ENCODE measurements at places on chromosomes 13 and 19. TPM values are rescaled to one million over a fixed set of nuclear protein-coding genes. Genes with fewer than 3 reads are reported as not detected.
A peak's percentile ranks its signal among the peaks of the same experiment; 100 is the strongest.

ZNF324 gene
- total RNA-seq: 14.7 TPM

NUFIP1 gene
- 9.3 TPM for total RNA-seq

CEACAM20 gene
- total RNA-seq: not detected

PSG3 gene
- total RNA-seq: not detected

ERICH6B gene
- not detected for total RNA-seq

INSL3 gene
- not detected for total RNA-seq

ERFL gene
- total RNA-seq: 0.36 TPM

SWSAP1 gene
- 4.3 TPM for total RNA-seq

DLL3 gene
- not detected for total RNA-seq

FGF14 gene
- 0.68 TPM for total RNA-seq

KCNN4 gene
- 69.2 TPM for total RNA-seq

SHISA7 gene
- not detected for total RNA-seq

- DNase-seq: no peak
These were observed 12.3 kb upstream of the MISP start for GRCh38 chr19:738509-739128.

DNA sequence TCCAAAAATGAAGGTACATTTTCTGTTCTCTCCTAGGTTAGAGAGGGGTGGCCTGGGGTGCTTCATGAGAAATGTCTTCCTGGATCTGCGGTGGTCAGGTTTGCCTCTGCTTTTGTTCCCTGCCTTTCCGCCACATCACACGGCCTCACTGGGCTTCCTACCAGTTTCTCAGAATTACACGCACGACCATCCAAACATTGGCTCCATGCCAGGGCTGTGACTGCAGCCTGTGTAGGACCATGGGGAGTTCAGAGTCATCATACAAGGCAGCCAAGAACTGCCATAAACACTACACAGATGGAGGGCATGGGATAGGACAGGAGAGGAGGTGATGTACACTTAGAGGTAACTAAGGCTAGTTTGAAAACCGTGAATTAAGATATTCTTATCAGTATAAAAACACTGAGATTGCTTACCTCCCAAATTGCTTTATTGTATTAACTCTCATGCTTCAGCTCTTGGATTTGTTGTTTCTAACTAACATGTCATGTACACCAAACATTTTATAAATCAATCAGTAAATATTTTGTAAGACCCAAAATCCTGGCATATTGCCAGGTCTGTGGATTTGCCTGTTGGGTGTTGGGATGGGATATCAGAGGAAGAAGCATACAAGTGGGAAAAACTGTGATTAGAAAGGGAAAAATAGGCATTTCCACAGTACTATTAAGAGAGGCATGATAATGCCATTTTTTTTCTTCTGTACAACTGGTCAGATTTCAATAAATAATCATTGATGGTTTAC lies 45.2 kb downstream of the CDADC1 start:
- DNase-seq: peak; percentile 70

- no peak for DNase-seq
These were observed 621.2 kb downstream of the TBC1D4 start for GRCh38 chr13:74860789-74861188.

GRCh38 chr13:50682002-50682401 lies 161.5 kb downstream of the DLEU7 start:
- no peak for DNase-seq

GRCh38 chr13:106691341-106691740 lies 123.4 kb upstream of the ARGLU1 start:
- no peak for DNase-seq

- DNase-seq: no peak
These were observed 491.7 kb upstream of the SLC10A2 start for GRCh38 chr13:103557878-103558277.

GRCh38 chr19:29795461-29796172 lies 16.2 kb upstream of the CCNE1 start:
- DNase-seq: no peak

GRCh38 chr13:24083722-24084421 lies 76.6 kb upstream of the SPATA13 start:
- DNase-seq: no peak

- DNase-seq: peak; percentile 65
These were observed 494.3 kb downstream of the FOXO1 start for GRCh38 chr13:40172149-40172591.

- no peak for DNase-seq
These were observed 2139.9 kb downstream of the PCDH9 start for GRCh38 chr13:65090186-65090585.

GRCh38 chr19:32287086-32287485 lies 58.3 kb upstream of the ZNF507 start:
- DNase-seq: peak; percentile 23

GRCh38 chr13:51737609-51738008 lies 66.4 kb downstream of the DHRS12 start:
- no peak for DNase-seq

DNA sequence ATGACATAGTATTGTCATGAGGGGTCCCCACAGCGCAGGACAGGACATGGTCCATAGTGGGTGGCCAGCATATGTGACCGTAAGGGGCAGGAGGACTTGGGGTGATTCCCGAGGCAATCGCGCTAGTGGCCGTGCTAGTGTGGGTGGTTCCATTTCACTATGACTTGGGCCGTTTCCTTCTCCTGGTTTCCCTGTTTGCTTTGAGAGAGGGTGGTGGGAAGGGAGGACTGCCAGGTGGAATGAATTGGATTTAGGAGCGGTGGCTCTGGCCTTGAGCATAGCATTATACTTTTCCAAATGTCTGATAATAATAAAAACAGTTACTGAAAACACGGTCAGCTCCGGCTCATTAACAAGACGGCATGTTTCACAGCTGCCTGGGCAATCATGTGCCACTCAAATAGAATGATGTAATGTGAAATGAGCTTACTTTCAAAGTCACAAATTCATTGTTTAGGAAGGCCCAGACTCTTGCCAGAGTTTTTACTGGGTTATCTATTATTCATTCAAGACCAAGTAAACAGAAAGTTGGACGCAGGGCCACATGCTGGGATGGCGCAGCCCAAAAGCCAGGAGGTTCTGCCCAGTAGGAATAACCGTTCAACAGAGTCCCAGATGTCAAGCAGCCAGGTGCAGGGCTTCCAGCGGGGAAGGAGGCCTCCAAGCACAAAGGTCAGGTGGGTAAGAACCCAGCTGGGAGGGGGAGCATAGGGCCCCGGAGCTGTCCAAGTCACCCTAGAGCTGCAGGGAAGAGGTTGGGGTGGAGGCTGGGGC lies 19.6 kb upstream of the SLC15A1 start:
- DNase-seq: no peak

DNA sequence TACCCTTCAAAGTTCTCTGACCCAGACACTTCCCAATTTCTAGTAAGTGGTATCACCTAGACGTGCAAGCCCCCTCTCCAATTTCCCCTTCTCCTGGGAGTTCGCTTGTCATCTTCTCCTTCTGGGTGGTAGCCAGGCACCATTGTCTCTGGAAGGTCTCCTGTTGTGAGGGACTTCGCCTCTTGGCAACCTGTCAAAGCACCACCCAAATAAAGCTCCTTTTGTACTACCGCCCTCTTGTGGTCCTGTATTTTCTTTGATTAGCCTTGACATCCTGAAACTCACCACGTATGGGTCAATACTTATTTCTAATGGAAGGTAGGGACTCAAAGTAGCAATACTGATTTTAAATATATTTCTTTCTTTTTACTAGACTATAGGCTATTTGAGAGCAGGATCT lies 8.2 kb downstream of the GPC5 start:
- DNase-seq: no peak

DNA sequence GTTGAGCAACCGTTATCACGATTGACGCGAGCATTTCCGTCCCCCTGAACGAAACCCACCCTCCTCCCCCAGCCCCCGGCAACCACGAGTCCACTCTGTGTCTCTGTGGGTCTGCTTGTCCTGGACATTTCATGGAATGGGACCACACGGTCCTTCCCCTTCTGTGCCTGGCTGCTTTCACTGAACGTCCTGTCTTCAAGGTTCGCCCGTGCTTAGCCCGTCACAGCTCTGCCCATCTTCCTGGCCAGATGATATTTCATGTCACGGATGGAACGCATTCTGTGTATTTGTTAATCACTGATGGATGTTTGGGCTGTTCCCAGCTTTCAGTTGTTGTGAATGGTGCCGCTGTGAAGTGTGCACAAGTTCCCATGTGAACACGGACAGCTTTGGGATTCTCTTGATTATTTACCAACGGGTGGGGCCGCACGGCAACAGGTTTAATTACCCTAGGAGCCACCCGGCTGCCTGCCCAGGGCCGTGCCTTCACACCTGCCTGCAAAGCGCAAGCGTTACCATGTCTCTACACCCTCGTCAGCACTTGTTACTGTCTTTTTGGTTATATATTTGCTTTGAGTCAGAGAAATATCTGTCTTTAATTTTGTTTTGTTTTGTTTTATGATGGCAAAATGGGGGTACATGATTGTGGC lies 42.5 kb downstream of the RASA3 start:
- no peak for DNase-seq

DNA sequence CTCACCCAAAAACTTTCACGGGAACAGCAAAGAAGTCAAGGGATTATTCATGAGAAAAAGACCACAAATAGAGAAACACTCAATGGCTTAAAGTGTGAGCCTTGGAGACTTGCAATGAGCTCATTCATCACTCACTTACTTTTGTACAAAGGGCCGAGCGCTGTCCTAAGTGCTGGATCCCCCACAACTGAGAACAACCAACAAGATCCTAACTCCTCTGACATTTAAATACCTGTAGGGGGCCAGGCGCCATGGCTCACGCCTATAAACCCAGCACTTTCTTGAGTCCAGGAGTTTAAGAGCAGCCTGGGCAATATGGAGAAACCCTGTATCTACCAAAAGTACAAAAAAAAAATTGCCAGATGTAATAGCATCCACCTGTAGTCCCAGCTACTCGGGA lies 29.4 kb upstream of the ZNF507 start:
- DNase-seq: peak; percentile 12

GRCh38 chr13:109400209-109400608 lies 386.2 kb downstream of the IRS2 start:
- no peak for DNase-seq

DNA sequence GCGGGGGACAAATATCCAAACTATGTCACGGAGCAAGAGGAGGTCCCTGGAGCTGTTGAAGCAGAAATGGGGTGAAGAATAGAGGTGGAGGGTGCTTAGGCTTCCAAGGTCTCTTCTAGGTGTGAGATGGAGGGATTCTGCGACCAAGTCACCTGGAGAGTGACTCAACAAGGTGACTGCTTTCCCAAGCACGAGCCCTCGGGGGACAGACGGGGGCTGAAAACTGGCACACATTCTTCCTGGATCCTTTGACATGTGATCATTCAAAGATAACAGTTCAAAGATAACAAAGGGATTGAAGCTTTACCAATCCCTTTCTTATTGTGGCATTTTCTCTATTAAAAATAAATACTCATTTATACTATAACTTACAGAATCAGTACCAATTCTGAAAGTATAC lies 2.2 kb upstream of the TEX101 start:
- no peak for DNase-seq

- DNase-seq: no peak
These were observed 131.9 kb upstream of the IRS2 start for GRCh38 chr13:109918179-109918711.

DNA sequence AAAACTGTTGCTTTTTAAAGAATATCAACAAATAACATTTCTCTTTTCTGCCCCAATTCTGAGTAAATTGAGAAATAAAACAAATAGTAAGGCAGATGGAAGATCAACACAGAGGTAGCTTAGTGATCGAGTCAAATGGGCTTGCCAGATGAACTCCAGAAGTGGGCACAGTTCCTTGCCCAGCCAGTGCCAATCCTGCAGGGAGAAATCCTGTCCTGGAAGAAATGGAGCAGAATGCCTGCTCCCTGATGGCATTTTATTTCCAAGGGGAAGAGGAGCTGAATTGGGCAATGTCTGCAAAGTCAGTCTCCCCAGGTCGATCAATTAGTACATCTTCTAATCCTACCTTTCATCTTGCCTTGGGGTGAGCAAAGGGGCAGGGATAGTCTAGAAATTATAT lies 225.3 kb downstream of the NHLRC3 start:
- DNase-seq: no peak

DNA sequence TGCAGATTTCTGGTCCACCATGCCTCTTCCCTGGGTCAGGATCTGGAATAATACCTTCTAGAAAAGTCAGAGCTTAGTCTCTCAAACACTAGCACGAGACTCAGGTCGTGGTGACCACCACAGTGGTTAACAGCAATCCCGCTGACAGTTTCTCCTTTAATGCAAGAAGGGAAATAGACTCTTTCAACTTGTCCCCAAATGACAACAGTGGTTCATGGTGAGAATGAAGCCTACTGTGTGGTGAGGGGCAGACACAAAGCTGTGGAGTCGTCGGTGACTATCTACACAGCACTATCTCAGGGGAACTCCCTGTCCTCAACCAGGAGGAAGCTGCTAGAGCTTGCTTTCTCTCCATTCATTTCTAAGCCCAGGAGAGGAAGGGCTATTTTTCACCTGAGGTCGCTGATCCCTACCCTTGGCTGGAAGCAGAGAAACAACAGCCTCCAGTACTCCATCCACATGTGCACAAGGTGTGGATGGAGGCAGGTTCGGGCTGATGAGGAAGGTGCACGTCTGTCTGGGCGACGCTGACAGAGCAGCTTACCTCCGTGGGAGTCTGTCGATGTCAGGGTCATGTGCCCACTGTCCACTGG lies 72.4 kb downstream of the STK24 start:
- DNase-seq: no peak

DNA sequence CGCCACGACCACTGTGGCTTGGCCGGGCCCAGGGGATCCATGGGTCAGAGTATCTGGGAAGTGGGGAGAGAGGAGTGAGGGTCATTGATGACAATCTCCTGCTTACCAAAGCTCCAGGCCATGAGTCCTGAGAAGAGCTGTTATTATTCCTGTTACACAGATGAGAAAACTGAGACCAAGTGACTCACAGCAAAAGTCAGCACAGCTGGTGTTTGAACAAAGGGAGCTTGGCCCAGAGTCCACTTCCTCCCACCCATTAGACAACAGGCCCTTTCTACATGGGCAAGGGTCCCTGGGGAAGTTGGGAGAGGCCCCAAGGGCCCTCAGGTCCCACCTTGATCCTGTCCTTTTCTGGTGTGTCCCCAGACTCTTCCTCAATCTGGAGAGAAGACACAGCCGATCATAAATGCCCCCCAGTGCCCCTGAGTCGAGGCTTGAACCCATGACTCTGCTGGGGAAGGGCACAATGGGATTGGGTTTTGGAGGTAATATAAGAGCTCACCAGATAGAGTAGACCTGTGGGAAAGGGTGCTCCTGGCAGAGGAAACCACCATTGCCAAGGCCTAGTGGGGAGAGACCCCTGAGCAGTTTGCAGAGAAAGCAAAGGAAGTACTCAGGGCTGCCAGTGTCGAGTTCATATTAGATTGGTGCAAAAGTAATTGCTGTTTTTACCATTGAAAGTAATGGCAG lies 6.8 kb downstream of the FUT6 start:
- DNase-seq: no peak

GRCh38 chr13:74048756-74049155 lies 85.4 kb downstream of the KLF12 start:
- DNase-seq: no peak

GRCh38 chr13:63166345-63166744 lies 1750.7 kb upstream of the PCDH20 start:
- DNase-seq: no peak

- no peak for DNase-seq
These were observed 69.6 kb downstream of the ARHGEF7 start for GRCh38 chr13:111184458-111185401.
